ENCODE measurements at places on chromosomes 7 and 10.

DNA sequence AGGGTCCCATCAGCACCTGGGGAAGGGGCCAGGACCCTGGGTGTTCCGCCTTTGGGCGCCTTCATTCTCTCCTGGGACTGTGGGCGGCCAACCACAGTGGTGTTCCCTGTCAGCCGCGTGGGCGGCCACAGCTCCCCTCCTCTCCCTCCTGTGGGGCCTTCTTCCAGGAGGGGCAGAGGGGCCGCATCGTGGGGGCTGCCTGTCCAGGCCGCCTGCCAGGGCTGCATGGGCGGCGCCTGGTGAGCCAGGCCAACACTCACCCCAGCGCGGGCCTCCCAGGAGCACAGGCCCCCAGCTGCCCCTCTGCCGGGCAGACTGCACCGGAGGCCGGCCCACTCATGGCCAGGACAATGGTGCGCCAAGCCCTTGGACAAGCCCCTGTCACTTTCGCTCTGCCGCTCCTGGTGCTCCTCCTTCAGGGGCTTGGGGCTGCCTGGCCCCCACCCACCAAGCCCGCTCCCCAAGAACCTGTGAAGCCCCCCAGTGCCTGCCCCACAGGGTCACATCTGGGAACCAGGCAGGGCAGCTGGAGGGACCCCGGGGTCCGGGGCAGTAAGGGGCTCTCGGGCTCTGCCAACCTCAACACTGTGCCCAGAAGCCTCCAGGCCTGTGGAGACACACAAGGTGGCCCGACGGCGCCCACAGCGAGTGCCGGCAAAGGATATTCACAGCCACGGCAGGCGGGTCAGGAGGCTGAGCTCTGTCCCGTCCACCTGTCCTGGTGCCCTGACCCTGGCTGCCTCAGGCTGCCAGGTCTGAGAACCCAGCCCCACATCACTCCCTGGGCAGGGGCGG lies 42.8 kb downstream of the AP5Z1 start:
- DNase-seq, result no peak

DNA sequence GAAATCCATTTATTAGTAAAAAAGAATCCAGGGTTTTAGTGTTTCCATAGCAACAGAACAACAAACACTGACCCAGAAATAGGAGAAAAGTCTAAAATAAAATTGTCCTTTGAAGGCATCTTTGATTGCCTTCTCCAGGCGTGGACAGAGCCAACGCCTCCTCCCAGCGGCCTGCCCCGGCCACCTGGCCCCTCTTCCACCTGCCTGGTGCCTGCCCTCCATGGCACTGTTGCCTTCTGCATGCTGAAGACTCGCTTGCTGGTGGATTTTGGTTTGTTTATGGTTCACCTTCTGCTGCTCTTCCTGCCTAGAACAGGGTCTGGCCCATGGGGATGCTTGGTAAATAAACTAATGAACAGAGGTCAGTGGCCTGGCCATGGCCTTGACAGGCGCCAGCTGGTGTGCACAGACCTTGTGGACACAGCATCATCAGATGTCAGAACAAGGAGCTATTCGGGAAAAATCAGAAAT lies 107.4 kb downstream of the DYNC2I1 start:
- no peak for DNase-seq

DNA sequence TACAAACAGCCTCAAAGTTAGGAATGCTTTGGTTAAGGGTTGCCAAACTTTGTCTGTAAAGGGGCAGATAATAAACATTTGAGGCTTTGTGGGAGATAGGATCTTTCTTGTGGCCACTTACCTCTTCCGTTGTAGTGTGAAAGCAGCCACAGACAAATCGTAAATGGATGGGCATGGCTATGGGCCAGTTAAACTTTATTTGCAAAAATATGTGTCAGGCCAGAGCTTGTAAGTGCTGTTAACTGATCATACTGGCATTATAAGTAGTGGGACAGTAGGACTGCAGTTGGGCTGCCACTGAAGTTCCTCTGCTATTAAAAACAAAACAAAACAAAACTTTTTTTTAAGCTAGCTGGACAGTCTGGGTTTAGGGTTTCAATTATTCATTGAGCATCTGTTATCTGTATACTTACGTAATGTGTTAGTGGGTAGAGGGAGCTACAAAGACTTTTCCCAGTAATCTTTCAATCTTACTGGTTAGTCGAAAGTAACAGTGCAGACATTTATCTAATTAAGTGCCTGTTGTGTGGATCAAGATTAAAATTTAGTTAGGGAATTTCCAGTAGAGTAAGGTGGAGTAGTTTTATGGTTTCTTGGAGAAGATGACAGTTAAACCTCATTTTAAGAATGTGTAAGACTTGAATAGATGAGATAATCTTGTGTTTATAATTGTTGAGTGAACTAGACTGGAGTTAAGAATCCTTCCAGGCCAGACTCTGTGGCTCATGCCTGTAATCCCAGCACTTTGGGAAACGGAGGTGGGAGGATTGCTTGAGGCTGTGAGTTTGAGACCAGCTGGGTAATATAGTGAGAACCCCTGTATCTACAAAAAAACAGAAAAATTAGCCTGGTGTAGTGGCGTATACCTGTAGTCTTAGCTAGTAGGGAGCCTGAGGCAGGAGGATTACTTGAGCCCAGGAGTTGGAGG lies 100.1 kb downstream of the BTRC start:
- no peak for DNase-seq

DNA sequence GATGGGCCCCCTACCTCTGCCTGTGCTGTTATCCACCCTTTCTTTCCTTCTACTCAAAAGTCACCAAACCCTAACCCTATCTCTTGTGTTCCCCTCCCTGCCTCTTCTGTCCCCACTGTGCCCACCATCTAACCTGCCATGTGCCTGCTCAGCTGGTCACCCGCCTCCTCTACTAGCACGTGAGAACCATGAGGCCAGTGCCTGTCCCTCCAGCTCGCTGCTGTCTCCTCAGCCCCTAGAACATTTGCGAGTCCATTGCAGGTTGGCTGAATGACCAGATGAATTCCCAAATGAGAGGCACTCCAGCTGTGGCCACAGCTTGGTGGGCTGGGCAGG lies 129.0 kb downstream of the ARHGAP22 start:
- no peak for DNase-seq

GRCh38 chr10:121518333-121518732 lies 79.9 kb downstream of the FGFR2 start:
- no peak for DNase-seq

- DNase-seq, result no peak
Measured at GRCh38 chr7:74568658-74569057, 88.9 kb upstream of the GTF2I start.

- no peak for DNase-seq
Measured at GRCh38 chr7:4479367-4480039, 202.6 kb upstream of the FOXK1 start.

Data from NK-92 treated with Interleukin-12 subunit alpha and Interleukin-12 subunit beta, amount 100 ng/mL, for 24 hours (cell line).